ENCODE measurements at places on chromosomes 5 and 9.
A peak's percentile ranks its signal among the peaks of the same experiment; 100 is the strongest.

- DNase-seq: no peak
Measured at GRCh38 chr5:149826574-149826973, 96.5 kb downstream of the PPARGC1B start.

- no peak for DNase-seq
Measured at GRCh38 chr5:95800553-95800952, 22.0 kb downstream of the GLRX start.

GRCh38 chr9:11182001-11182400, 569.2 kb upstream of the PTPRD start:
- DNase-seq: no peak

- peak; percentile 61 for DNase-seq
Measured at GRCh38 chr5:90709323-90710155, 150.9 kb downstream of the ADGRV1 start.

DNA sequence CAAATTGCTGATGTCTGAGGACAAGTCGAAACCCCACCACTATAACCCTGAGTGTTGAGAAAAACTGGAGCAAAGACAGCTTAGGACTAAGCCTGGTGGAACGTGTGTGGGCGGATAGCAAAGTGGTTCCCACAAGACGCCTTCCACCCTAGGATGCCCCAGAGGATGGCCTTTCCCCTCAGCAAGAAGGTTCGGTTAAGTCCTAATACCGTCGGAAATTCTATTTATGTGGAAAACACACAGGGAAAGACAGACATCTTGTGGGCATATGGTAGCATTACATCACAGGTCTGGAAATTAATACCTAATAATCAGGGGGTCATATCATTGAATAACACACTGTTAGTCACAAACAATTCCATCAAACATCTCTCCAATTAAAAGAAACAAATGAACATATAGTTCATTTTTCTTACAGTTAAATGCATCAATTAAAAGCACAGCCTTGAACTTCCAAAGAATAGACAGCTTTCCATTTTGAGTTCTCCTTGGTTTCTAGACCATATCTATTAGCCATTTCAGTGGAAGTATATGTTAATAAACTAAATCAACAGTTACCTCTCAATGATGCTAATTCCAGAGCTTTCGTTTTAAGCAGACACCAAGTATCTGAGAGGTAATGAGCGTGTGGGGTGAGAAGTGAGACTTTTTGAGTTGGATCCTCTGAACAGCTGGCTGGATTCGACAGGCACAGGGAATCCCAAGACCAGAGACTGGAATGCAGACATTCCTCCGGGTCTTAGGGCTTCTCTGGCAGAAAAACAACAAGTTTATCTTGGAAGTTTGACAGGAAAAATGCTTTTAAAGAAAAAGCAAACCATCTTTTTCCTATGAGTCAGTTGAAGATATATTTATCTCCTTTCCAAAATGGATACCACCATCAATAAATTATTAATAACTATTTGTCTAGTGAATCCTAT, 2.9 kb upstream of the ICE1 start:
- peak; percentile 54 for DNase-seq

- no peak for DNase-seq
Measured at GRCh38 chr5:176533894-176534611, 3.1 kb downstream of the RNF44 start.

GRCh38 chr9:108466304-108466703, 389.5 kb downstream of the ACTL7B start:
- peak; percentile 76 for DNase-seq

- DNase-seq: peak; percentile 69
Measured at GRCh38 chr5:94908889-94909480, 290.5 kb downstream of the SLF1 start.

DNA sequence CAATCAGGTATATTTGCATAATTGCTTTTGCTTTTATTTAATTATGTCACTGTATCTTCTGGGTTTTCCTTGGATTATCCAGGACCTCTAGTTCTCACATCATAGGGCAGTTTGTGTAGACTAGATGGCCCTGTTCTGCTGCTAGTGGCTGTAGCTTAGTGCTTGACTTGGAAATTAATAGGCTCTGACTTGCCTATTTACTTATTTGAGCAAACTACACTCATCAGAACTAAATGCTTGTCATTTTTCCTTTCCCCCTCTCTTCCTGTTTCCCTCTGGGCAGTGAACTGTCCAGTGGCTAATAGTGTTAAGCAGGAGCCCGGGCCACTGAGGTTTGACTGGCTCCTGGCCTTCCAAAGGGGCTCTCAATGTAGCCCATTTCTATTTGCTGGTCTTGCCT, 135.7 kb downstream of the MAN2A1 start:
- no peak for DNase-seq

- DNase-seq: no peak
Measured at GRCh38 chr5:143826951-143827444, 15.0 kb downstream of the HMHB1 start.

DNA sequence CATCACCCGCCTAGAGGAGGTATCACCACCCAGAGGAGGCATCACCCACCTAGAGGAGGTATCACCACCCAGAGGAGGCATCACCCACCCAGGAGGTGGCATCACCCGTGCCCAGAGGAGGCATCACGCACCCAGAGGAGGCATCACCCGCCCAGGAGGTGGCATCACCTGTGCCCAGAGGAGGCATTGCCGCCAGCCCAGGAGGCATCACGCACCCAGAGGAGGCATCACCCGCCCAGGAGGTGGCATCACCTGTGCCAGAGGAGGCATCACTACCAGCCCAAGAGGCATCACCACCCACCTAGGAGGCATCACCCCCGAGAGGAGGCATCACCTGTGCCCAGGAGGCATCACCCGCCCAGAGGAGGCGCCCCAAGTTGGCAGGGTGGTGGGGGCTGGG, 2.6 kb downstream of the NOTCH1 start:
- DNase-seq: no peak

DNA sequence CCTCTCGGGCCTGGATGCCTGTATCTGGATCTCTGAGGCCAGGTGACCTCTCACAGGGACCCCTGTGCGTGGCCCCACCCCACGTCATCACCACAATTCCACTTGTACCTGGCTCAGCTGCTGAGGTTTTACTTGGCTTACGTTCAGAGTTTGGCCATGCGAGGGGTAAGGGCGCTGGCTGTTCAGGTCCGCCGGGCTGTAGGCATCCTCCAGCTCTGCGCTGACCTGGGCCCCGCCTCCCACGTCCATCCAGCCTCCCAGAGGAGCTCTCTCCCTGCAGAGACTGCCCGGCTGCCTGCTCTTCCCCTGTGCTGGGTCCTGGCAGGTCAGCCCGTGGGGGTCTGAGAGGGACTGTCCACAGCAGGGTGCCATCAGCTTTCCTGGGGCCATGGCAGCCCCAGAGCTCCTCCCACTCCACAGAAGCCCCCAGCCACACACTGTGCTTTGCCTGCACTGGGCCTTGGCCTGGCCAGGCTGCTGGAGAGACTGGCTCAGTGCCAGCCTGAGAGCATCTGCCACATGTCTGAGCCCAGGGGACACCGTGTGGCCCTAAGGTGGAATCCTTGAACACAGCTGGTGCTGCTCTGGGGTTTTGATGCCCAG, 43.6 kb downstream of the SLC6A3 start:
- DNase-seq: no peak

- no peak for DNase-seq
Measured at GRCh38 chr9:13414349-13414748, 134.9 kb upstream of the MPDZ start.

DNA sequence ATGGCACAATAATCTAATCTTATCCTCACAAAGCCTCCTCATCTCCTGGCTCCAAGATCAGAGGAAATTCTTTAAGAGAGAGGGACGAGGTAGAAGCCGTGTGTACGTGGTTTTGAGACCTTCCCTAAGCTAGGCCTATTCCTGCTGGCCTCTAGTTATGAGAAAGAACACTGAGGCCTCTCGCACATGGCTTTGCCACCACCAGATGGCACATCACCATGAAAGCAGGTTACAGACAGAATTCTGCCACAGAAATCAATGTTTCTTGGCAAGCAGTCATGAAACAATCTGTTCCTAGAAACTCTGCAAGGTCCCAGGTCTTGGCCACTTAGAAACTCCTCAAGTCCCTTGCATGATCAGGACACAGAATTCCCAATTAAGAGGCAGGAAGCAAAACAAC, 268.2 kb upstream of the TAS2R1 start:
- DNase-seq: no peak

DNA sequence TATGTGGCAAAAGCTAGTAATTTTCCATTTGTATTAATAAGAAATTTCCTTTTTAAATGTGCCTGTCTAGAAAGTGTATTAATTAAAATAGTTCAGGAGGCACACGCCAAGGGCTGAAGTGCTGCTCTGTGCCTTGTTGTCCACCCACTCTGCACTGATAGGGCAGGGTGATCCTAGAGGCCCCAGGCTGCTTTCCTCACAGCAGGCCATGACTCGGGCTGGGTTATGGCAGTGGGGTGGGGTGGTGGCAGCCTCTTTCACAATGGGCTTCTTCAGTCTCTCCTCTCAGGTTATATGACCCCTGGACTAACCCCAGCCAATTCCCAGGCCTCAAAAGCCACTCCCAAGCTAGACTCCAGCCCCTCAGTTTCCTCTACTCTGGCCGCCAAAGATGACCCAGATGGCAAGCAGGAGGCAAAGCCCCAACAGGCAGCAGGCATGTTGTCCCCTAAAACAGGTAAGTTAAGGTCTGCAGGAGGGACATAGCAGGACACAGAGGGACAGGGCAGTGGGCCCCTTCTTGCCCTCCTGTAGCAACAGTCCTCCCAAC, 19.5 kb downstream of the CD74 start:
- no peak for DNase-seq

DNA sequence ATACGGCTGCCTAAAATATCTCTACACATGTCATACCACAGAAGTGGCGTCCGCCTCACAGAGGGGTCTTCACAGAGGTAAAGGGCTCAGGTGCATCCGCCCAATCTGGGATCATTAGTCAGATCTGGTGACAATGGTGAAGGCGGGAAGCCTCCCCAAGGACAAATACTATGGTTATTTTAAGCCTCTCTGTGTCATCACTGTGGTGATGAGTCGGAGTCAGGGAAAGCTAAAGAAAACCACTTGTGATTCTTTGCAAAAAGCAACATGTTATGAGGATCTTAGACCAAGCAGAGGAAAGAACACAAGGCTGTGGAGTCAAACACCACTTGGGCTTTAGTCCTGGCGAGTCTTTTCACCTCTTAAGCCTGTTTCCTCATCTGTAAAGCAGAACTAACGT, 190.4 kb downstream of the DRD1 start:
- DNase-seq: no peak

DNA sequence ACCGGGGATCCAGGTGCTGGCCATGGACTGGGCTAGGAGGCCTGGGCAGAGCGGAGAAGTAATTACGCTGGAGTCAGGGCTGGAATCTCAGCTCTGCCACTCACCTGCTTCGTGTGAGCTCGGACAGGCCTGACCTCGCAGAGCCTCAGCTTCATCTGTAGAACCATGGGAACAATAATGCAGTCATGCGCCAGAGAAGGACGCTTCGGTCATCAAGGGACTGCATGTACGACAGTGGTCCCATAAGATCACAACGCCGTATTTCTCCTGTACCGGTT, 145.1 kb downstream of the GAPVD1 start:
- no peak for DNase-seq

- DNase-seq: no peak
Measured at GRCh38 chr5:158123595-158123994, 264.6 kb upstream of the CLINT1 start.

- DNase-seq: no peak
Measured at GRCh38 chr5:145960166-145960565, 23.8 kb downstream of the SH3RF2 start.

- peak; percentile 24 for DNase-seq
Measured at GRCh38 chr5:133612249-133612860, at the start of gene FSTL4. FSTL4 (minus strand) TSS chr5:133612541.

DNA sequence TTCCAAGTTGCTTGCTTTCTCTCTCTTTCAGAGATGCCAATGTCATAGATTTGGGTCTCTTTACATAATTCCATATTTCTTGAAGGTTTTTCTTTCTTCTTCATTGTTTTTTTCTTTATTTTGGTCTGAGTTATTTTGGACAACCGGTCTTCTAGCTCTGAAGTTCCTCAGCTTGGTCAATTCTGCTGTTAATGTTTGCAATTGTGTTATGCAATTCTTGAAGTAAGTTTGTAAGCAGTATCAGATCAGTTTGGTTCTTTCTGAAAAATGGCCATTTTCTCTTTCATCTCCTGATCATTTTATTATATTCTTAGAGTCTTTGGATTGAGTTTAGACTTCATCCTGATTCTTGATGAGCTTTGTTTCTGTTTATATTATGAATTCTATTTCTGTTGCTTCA, 16.4 kb upstream of the PRDM9 start:
- DNase-seq: no peak

DNA sequence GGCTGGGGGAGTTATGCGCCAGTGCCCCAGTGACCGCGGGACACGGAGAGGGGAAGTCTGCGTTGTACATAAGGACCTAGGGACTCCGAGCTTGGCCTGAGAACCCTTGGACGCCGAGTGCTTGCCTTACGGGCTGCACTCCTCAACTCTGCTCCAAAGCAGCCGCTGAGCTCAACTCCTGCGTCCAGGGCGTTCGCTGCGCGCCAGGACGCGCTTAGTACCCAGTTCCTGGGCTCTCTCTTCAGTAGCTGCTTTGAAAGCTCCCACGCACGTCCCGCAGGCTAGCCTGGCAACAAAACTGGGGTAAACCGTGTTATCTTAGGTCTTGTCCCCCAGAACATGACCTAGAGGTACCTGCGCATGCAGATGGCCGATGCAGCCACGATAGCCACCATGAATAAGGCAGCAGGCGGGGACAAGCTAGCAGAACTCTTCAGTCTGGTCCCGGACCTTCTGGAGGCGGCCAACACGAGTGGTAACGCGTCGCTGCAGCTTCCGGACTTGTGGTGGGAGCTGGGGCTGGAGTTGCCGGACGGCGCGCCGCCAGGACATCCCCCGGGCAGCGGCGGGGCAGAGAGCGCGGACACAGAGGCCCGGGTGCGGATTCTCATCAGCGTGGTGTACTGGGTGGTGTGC, at the start of gene RXFP3:
TSS of gene RXFP3 (plus strand) at position 6 of the 636 bp plus-strand sequence. CDS start at position 361, 355 bp downstream.
- DNase-seq: no peak

GRCh38 chr5:143860211-143860610, 48.2 kb downstream of the HMHB1 start:
- no peak for DNase-seq

DNA sequence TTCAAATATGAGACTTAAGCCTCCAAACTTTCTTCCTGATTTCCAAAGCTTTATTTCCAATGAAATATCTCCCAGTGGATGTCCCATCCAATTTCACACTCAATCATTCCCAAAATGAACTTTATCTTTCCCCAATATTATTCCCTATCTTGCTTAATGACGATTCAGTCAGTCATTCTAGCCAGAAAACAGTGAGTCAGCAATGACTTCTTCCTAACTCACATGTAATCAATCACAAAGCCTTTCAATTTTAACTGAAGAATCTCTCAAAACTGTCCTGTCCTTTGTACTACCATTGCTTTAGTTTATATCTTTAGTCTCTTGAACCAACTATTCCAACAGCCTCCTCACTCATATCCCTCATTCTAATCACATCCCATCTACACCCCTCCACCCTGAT, 34.9 kb downstream of the NSA2 start:
- no peak for DNase-seq

GRCh38 chr5:109242518-109242917, 167.3 kb downstream of the PJA2 start:
- DNase-seq: no peak

GRCh38 chr5:94941122-94941755, 322.8 kb downstream of the SLF1 start:
- DNase-seq: no peak

- DNase-seq: no peak
Measured at GRCh38 chr9:18452276-18452675, 21.7 kb upstream of the ADAMTSL1 start.

- peak; percentile 95 for DNase-seq
Measured at GRCh38 chr9:113857875-113858274, 18.2 kb upstream of the ZNF618 start.

GRCh38 chr9:114025196-114025753, 52.8 kb downstream of the AMBP start:
- DNase-seq: no peak

GRCh38 chr5:87051502-87052113, 216.1 kb upstream of the RASA1 start:
- peak; percentile 52 for DNase-seq

Measured in suppressor macrophage treated with lipopolysaccharide for 1 hour (primary cell).